ENCODE measurements at places on chromosomes 4 and X. TPM values are rescaled to one million over a fixed set of nuclear protein-coding genes. Genes with fewer than 3 reads are reported as not detected.

CDKL5 gene
- total RNA-seq = 2.9 TPM

SPP1 gene
- not detected for total RNA-seq

PTPN13 gene
- 4.6 TPM for total RNA-seq

CNKSR2 gene
- 14.7 TPM for total RNA-seq

WDR17 gene
- 0.22 TPM for total RNA-seq

PORCN gene
- total RNA-seq = 18.5 TPM

USP27X gene
- total RNA-seq = 2.2 TPM

RTL9 gene
- total RNA-seq = not detected

RNF128 gene
- not detected for total RNA-seq

NUP62CL gene
- total RNA-seq = 3.3 TPM

TMPRSS11A gene
- total RNA-seq = not detected

CLTRN gene
- not detected for total RNA-seq

ATP5ME gene
- total RNA-seq = 123 TPM

PNCK gene
- total RNA-seq = 0.54 TPM

SORCS2 gene
- total RNA-seq = not detected

HTRA3 gene
- not detected for total RNA-seq

FAM47E gene
- total RNA-seq = 1.0 TPM

UCHL1 gene
- not detected for total RNA-seq

ADH1A gene
- total RNA-seq = not detected

FAAH2 gene
- total RNA-seq = 15.5 TPM

SOWAHD gene
- total RNA-seq = not detected

PTCHD1 gene
- not detected for total RNA-seq

MAGIX gene
- 0.57 TPM for total RNA-seq
